ENCODE measurements at places on chromosomes 6 and 20.
A peak's percentile ranks its signal among the peaks of the same experiment; 100 is the strongest.

GRCh38 chr20:37364927-37365272, 19.0 kb downstream of the SRC start:
- no peak for DNase-seq

- no peak for DNase-seq
Measured at GRCh38 chr20:50673146-50673465, 18.2 kb downstream of the RIPOR3 start.

DNA sequence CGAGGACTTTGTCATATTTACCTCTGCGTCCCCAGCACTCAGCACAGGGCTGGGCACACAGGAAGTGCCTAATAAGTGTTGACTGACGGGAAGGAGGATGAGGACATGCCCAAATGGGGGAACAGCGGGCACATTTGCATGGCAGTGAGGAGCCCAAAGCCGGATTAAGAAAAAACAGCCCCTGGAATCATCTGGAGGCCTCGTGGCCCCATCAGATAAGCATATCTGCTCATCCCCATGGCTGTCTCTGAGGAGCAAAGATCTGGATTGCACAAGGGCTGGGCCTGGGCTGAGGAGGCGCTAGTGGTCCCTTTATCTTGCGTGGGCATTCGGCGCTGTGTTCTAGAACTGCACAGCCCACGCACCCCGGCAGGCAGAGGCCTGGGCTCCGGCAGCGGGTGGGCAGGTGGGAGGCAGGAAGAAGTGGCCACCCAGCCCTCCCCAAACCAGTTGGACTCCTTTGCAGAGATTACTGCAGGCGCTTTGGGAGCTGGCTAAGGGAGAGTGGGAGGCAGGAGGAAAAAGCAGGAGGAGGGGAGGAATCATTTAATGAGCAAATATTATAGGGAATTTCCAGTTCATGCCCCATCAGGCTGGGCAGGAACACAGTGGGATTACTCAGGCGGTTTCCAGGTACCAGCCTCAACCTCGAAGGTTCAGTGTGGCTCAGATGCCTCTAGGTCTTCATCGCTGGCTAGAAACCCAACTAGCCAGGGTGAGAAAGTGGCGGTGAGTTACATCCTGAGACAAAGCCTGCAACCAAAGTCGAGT, 108.1 kb downstream of the CEBPB start:
- no peak for DNase-seq

DNA sequence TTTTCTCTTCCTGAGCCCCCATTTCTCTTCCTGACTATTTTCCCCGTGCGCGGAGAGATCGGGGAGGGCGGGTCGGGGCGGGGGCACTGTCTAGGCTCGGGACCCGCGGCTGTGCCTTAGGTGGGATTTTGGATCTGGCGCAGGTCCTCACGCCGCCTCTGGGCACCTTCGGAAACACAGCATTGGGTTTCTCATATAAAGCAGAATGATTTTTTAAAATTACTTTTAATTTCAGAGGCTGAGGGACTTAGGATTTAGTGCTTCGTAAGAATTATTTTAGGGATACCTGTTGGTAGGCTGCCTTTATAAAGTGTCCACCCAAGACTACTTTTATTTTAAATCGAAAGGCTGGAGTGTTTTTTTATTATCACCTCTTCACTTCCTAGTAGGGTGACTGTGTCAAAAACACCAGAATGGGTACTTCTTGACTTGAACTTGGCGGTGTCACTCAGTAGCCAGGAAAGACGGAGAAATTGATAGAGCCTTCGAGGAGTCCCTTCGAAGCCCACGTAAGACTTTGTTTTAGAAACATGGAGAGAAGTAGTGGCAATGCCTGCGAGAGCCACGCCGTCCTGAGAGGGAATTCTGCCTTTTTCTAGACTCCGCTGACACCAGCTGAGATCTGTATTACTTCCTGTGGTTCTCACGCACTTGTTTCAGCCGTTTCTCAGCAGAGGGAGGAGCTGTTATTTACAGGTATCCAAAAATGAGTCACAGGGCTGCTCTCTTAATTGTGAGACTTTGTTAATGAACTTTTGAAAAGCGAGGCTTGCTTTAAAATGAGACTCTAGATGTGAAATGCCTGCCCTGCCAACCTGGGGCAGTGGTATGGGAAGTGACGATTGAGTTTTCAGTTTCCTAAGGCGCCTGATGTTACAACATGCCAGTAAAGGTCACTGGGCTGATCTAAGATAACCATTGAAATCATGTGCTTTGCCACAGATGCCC, 667 bp downstream of the STX11 start:
- DNase-seq: peak; percentile 59

GRCh38 chr6:154093231-154094044, 54.4 kb downstream of the OPRM1 start:
- no peak for DNase-seq

DNA sequence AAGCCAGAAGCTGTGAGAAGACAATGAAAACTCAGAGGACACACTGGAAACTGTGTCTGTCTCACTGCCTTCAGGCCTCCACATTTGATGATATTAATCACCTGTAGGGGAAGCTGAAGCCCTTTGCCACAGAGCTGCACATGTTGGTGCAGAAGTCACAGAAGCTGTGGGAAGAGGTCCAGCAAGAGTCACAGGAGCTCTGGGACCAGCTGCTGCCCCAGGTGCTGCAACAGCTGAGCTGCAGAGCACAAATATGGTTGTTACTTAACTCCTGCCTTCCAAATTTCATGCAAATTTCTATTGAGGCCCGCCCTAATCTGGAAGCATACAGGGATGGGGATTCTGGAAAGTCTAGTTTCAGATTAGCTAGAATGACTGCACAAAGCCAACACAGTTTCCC, 169.3 kb downstream of the OGFRL1 start:
- no peak for DNase-seq

DNA sequence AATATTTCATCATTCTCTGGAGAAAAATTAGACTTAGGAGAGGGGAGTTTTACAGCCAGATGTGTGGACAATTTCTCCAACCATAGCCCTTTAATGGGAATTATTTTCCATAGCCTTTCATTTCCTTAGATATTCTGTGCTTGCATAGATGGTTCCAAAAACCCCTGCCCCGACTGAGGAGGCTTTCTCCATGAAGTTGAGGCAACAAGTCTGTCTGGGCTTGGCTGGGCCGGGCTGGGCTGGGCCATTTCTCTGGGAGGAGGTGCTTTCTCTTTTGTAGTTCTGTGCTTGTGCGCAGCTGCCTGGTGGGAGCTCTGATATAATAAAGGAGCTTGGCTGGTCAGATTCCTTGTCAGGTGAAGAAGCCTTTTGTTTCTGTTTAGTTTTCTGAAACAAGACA, 71.4 kb downstream of the SOBP start:
- DNase-seq: no peak

Measured in spinal cord (tissue), 10 donors.